ENCODE measurements at places on chromosomes 13 and 19.
A peak's percentile ranks its signal among the peaks of the same experiment; 100 is the strongest.

- DNase-seq: no peak
Observed at GRCh38 chr13:66362485-66362884, 867.7 kb downstream of the PCDH9 start.

DNA sequence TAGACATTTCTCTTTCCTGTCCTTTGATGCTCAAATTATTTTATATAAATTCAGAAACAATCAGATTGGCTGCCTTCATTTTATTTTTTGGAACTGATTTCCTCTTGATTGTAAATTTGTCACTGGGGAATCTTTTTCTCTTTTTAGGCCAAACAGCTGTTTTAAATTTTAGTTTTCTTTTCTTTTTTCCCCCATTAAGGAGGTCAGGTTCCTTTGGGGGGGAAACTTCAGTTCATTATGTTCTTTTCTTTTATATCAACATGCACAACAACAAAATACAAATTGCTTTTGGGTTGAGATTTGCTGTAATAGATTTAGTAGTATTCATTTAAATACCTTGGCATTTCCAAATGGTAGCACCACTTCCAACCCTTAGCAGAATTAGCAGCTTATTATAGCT is 264.8 kb upstream of the SPRY2 start:
- DNase-seq: no peak

DNA sequence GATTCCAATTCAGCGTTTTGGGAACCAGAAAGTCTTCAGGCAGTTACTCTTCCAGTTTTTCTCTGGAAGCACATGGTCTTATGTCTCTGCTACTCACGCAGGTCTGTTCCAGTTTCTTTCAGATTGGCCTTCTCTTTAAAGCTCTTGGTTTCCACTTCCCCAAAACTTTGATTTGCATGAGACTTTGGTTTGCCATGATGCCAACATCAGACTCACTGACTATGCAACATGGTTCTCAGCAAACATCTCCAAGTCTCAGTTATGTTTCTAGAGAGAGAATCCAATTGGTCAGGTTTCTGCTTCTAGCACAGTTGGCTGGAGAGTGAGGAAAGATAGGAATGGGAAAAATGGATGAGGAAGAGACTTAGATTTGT is 3.1 kb downstream of the AKAP11 start:
- no peak for DNase-seq

DNA sequence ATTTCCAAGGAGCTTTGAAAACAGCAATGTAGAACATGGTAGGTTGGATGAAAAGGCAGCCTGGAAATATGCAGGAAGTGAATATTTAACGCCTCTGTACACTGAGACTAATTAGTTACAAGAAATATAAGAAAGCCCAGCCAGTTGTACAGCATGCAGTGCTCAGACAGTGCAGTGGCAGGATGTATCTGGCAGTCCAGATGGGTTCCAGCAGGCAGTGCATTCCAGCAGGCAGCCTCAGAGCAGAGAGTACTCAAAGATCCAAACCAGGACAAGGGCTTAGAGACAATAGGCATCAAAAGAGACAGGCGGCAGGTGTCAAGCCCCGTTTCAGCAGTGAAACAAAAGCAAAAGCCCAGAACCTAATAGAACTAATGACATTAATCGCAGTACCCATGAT is 2776.3 kb downstream of the PCDH9 start:
- DNase-seq: no peak

- no peak for DNase-seq
Observed at GRCh38 chr13:46773541-46773940, 23.4 kb downstream of the ESD start.

DNA sequence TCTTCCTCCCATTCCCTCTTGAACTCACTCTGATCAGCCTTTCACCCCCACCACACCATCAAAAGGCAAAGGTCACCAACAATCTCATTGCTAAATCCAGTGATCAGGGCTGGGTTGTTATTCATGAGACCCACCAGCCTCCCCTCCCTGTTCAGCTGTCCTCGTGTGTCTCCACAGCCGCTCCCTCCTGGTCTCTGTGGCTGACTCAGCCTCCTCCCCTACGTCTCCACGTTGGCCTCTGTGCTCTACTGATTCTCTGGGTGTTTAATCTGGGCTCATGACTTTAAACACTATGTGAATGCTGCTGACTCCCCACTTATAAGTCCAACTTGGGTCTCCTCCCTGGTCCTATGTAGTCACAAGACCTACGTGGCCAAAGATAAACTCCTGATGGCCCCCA is 38.9 kb downstream of the PARP4 start:
- no peak for DNase-seq

GRCh38 chr19:8302357-8302691 is 5.8 kb downstream of the CD320 start:
- DNase-seq: peak; percentile 21

GRCh38 chr13:43911278-43911677 is 31.6 kb downstream of the LACC1 start:
- DNase-seq: no peak

DNA sequence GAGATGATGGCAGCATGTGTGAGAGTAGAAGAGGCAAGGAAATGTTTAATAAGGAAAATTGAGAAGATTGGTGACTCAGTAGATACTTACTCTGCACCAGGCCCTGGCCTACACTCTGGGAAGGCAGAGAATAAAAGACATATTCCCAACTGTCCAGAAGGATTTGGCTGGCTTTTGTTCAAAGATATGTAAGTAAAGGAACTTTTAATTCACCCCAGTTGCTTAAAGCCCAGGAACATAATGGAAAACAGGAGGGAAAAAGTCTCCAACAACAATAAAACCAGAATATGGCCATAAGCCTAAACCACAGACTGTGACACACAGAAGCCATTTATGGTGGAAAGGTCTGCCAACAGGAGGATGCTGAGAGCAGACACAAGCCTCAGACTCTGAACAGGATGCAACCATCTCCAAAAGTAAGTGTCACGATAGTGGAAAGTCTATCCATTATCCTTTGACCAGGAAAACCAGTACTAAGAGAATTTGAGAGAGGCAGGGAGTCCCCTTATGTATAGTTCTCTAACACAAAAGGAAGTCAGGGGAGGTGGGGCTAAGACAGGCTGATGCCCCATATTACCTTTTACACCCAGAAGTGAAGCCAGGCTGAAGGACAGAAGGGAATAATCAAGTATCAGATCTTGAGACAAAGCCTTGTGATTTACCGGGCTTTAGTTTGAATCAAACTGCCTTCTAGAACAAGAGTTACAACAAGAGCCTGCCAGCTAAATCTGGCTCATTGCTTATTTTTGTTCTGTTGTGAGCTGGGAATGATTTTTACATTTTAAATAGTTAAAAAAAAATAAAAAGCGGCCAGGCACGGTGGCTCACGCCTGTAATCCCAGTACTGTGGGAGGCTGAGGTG is 169.5 kb upstream of the STARD13 start:
- no peak for DNase-seq

- no peak for DNase-seq
Observed at GRCh38 chr13:78317030-78317429, 286.3 kb downstream of the POU4F1 start.

- no peak for DNase-seq
Observed at GRCh38 chr13:105732806-105733529, 802.5 kb downstream of the EFNB2 start.

- DNase-seq: no peak
Observed at GRCh38 chr19:23916991-23917390, 2.3 kb downstream of the ZNF726 start.

DNA sequence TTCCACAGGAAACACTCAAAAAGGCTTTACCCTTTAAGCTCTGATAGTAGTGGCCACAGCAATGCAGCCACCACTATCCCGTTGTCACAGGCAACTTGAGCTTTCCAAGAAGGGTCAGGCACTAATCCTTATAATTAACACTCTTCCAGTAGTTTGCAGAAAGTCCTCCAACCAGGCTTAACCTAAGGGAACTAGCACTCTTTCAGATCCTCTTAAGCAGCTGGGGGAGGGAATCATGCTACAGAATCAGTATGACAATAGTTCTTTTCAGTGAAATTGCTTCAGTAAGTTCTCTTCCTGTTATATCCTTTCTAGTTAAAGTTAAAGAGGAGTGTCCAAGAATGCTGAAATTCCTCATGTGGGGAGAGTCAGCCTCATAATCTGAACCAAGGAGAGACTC is 82.2 kb downstream of the TNFSF11 start:
- DNase-seq: no peak

DNA sequence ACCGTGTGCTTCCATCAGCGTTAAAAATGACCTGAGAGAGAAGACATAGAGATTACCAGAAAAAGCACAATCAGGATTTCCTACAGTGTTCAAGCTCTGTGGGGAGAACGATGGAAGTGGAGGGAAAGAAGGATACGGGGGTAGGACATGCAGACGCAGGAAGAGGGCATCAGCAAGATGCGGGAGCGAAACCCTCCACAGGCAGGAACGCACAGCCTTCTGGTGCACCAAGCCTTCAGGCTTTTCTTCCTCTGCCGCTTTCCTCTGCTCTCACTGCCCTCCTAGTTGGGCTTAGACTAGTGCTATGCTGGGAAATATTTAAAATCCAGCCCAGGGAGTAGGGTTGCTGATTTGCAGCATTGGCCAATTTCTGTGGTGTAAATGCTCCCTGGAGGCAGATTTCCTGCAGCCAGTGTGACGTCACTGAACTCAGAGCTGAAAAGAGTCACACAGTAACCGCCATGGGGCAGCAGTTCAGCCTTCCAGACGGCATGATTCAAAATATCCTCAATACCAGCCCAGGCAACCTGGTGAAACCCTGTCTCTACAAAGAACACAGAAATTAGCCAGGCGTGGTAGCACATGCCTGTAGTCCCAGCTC is 205.1 kb upstream of the SOX1 start:
- DNase-seq: no peak

DNA sequence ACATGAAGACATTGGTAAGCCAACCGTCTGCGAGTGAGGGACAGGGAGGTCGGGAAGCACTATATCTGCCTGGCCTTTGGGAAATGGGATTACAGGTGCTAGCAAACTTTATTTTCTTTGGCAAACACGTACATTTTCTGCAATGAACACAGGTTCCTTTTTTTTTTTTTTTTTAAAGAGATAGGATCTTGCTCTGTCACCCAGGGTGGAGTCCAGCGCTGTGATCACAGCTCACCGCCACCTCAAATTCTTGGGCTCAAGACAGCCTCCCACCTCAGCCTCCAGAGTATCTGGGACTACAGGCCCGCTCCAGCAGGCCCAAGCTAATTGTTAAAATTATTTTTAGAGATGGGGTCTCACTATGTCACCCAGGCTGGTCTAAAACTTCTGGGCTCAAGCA is 24.2 kb downstream of the ELAVL1 start:
- no peak for DNase-seq

- no peak for DNase-seq
Observed at GRCh38 chr13:48603375-48603774, 50.4 kb upstream of the CYSLTR2 start.

- DNase-seq: no peak
Observed at GRCh38 chr19:4609878-4610511, 29.3 kb upstream of the TNFAIP8L1 start.

DNA sequence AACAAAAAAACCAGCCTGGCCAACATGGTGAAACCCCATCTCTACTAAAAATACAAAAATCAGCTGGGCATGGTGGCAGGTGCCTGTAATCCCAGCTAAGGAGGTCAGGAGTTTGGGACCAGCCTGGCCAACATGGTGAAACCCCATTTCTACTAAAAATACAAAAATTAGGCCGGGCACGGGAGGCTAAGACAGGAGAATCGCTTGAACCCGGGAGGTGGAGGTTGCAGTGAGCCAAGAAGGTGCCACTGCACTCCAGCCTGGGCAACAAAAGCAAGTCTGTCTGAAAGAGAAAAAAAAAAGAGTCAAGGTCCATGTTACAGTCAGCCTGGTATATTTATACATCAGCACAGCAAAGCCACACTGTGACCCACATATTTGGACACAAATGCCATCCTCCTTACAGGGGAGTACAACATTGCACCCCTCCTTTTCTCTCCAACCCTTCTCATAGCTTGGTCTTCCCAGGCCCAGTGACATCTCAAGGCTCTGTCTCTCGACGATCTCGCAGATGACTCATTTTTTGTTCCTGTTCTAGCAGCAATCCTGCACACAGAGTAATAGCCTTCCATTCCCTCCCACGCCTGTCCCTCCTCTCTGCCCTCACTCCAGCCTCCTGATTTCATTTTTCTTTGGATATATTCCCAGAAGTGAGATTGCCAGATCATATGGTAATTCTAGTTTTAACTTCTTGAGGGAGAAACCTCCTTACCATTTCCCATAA is 21.0 kb upstream of the DPP9 start:
- DNase-seq: no peak

GRCh38 chr13:29474991-29475390 is 120.5 kb downstream of the SLC7A1 start:
- no peak for DNase-seq

DNA sequence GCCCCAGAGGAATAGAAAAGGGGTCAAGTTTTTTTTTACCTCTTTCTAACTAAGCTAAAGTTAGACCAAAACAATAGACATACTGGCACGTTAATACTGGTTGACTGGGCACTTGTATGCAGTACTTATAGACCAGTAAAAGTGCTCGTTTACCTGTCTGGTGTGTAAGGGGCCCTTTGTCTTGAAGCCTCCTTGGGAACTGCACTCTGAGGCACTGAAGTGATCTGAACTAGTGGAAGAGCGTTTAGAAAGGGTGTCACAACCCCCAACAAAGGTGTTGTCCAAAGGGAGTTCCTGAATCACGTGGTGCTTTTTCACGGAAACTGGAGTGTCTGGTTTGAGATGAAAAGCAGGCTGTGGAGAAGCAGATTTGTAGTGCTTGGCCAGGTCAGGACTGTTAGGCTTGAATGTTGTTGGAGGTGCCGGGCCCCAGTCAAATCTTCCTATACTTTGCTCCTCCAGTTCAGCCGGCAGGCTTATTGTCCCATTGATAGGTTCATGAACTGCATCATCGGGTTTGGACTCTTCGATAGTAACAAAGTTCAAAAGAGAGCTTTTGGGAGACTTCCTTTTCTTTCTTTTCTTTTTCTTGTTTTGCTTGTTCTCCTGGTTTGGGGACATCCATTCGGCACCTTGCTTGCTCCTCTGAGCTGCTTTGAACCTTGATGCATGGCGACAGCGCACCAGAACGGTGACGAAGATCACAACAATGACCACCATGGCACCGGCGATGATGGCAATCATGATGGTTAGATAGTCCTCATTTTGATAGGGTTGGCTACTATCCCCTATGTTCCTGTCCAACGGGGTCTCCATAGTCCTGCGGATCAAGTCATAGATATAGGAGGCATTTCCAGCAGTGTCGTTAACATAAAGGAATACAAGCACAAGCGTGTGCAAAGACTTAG is 4.6 kb downstream of the PCDH9 start:
- DNase-seq: no peak

DNA sequence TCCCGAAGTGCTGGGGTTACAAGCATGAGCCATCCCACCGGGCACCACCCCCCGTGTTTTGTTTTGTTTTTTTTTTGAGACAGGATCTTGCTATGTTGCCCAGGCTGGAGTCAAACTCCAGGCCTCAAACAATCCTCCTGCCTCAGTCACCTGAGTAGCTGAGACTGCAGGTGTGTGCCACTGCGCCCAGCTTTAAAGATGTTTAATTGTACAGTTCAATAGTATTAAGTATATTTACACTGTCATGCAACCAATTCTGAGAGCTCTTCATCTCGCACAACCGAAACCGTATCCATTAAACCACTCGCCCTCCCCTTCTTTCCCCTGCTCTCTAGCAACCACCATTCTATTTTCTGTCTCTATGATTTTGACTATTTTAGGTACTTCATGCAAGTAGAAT is 15.6 kb downstream of the NUCB1 start:
- no peak for DNase-seq

GRCh38 chr13:65468628-65469027 is 1761.5 kb downstream of the PCDH9 start:
- DNase-seq: no peak
